ENCODE measurements at places on chromosomes 1 and 21.

GRCh38 chr1:201655243-201655642 lies 116.3 kb downstream of the NAV1 start:
- H3K4me3 ChIP-seq = no peak overlapping the region
- DNase-seq = no peak
- peaks cover 27% of the 10 kb centered on the region for H3K4me1 ChIP-seq
- no peaks in the 10 kb centered on the region for H3K27me3 ChIP-seq
- H3K27ac ChIP-seq = no peak overlapping the region
- peaks cover 4% of the 10 kb centered on the region for H3K36me3 ChIP-seq

- H3K36me3 ChIP-seq = no peaks in the 10 kb centered on the region
- H3K27me3 ChIP-seq = no peaks in the 10 kb centered on the region
- H3K27ac ChIP-seq = no peak overlapping the region
- H3K4me3 ChIP-seq = no peak overlapping the region
These were observed 56.8 kb downstream of the SIK1 start for GRCh38 chr21:43370091-43370658.

DNA sequence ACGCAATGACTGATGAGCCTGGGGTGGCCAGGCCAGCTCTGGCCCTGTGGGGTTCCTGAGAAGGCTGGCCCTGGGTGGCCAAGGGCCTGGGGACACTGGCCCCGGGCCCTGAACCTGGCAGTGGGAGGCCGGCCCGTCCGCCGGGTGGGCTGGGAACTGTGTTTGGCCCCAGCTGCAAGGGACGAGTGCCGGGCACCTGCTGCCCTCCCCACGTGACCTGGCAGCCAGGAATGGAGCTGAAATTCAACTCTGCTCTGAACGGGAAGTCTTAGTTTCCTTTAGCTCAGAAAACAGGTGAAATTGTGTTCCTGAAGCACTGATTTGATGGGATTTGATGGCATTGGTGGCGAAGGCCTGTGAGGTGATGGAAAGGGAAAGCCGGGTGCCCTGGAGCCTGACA lies 8.2 kb upstream of the TTLL10 start:
- peak overlapping the region; percentile 27 for H3K4me3 ChIP-seq
- peaks cover 73% of the 10 kb centered on the region for H3K36me3 ChIP-seq
- H3K27me3 ChIP-seq = no peaks in the 10 kb centered on the region
- H3K27ac ChIP-seq = peak overlapping the region; percentile 96
- H3K4me1 ChIP-seq = peaks cover 2% of the 10 kb centered on the region

DNA sequence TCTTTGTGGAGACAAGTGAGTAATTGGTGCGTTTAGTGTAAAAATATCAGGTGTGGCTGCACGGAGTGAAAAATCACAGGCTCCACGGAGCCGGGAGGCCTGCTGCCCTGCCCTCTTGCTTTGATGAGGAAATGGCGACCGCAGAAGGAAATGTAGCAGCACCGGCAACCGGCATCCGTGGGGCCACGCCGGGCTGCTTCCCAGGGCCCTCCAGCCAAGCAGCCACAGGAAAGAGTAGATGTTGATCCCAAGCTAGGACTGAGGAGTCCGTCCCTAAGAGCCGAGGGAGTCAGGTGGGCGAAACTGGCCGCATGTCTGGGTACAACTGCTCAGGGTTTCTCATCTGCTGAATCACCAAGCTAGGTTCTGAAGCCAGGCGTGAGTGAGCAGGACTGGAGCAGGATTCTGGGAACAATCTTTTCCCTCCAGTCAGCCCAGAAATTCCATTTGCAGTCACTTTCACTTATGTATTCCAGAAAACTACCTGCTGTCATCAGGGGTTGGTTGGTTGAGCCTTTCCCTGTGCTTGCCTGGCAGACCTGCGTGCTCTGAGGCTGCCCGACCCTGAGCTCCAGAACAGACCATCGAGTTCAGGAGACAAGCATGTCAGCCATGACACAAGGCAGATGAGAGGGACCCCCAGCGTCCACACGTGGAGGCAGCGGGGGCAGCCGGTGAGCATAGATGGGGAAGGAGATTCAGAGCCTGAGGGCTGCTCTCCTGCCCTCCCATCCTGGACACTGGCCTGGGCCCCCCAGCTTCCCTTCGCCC lies 5.8 kb upstream of the ITGB2 start:
- no peak overlapping the region for H3K4me3 ChIP-seq
- H3K27ac ChIP-seq = no peak overlapping the region
- H3K4me1 ChIP-seq = no peaks in the 10 kb centered on the region
- peaks cover 4% of the 10 kb centered on the region for H3K27me3 ChIP-seq
- H3K36me3 ChIP-seq = no peaks in the 10 kb centered on the region
- no peak for DNase-seq

GRCh38 chr1:201332021-201332420 lies 45.5 kb downstream of the TNNT2 start:
- DNase-seq = no peak
- H3K4me1 ChIP-seq = no peaks in the 10 kb centered on the region
- no peaks in the 10 kb centered on the region for H3K36me3 ChIP-seq
- H3K4me3 ChIP-seq = no peak overlapping the region
- H3K27me3 ChIP-seq = no peaks in the 10 kb centered on the region

DNA sequence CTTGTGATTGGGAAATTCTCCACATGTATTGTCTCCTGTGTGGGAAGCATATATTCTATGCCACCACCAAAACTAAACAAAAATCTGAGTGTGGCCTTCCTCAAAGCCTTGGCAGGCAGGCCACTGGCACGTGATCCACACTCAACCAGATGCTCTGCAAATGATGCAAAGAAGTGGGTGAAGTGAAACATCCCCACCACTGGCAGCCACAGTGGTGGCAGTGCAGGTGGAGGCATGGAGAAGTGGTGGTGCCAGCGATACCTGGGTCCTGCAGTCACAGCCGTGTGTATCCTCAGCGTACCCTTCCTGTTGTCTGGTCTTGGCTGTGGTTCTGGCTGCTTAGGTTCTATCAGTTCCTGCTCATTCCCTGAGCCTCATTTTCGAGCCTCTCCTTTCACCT lies 65.2 kb downstream of the PLPPR5 start:
- no peaks in the 10 kb centered on the region for H3K27me3 ChIP-seq
- no peak for DNase-seq
- no peaks in the 10 kb centered on the region for H3K4me1 ChIP-seq

- no peak overlapping the region for H3K27ac ChIP-seq
- H3K27me3 ChIP-seq = no peaks in the 10 kb centered on the region
- H3K4me1 ChIP-seq = no peaks in the 10 kb centered on the region
- DNase-seq = no peak
- no peak overlapping the region for H3K4me3 ChIP-seq
- H3K36me3 ChIP-seq = no peaks in the 10 kb centered on the region
These were observed 171.0 kb downstream of the ZC3H11B start for GRCh38 chr1:219441884-219442283.

DNA sequence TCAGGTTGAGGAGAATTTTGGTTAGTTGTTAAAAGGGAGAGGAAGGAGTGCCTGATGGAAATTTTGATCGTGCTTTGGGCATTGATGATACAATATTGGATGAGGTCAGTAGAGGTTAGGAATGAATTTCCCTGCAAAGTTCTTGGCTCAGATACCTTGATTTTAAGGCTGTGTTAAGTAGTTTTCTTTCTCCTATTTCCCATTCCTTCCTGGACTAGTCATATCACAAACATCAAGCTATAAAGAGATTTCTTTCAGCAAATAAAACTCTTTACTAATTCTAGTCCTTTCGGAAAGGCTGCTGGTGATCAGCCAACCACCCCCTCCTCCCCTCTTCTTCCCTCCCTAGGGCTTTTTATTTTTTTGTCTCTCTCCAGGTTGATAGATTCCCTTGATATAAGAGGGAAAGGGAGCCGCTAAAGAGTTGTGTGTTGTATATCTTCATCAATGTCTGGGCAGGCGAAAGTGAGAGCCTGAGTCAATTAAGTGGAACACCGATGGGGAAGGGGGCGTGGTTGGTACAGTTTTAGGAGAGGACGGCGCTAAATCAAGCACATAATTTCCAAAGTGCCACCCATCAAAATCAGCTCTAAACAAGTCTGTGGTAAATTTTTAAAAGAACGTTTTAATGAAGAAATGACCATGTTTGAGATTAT lies 100.1 kb upstream of the PLXNA2 start:
- H3K27ac ChIP-seq = no peak overlapping the region
- no peak overlapping the region for H3K4me3 ChIP-seq
- DNase-seq = no peak
- no peaks in the 10 kb centered on the region for H3K36me3 ChIP-seq
- no peaks in the 10 kb centered on the region for H3K27me3 ChIP-seq
- no peaks in the 10 kb centered on the region for H3K4me1 ChIP-seq

GRCh38 chr1:119081267-119081666 lies 59.2 kb downstream of the WARS2 start:
- H3K36me3 ChIP-seq = no peaks in the 10 kb centered on the region
- H3K4me3 ChIP-seq = no peak overlapping the region
- DNase-seq = no peak
- H3K4me1 ChIP-seq = peaks cover 2% of the 10 kb centered on the region
- no peak overlapping the region for H3K27ac ChIP-seq

DNA sequence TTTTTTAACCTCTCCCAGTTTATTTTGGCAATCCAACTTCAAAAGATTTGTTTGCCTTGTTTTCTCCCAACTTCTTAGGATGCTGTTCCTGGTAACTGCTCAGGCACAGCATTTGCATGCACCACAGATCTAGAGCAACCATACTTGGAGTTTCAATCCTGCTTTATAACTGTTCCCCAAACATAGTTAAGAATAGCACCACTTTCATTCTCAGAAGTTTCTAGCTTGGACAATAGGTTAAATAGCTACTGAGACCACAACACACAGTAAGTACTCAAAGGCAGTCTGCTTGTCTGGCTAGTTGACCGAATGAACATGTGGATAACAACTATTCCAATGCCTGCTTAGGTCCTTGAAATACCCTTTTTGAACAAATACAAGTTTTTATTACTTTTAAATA lies 76.8 kb downstream of the FOXJ3 start:
- no peaks in the 10 kb centered on the region for H3K27me3 ChIP-seq
- H3K4me3 ChIP-seq = no peak overlapping the region
- DNase-seq = no peak
- H3K27ac ChIP-seq = no peak overlapping the region
- peaks cover 4% of the 10 kb centered on the region for H3K36me3 ChIP-seq
